ENCODE measurements at places on chromosomes 1 and 21.

DNA sequence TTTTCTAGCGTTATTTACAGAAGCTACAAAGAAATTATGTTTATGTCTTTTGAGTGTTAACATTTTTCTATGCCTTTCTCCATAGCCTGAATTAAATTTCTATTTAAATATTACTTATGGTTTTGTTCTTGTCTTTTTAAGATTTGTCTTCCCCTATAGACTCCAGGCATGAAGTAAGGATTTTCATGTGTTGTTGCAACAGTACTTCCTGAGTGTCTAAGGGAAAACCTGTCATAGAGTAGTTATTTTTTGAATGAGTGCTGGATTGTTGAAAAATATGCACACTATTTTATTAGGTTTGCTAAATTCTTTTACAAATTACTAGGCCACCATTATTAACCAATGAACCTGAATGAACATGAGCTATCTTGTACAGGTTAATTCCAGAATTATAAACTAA, 27.1 kb downstream of the SAMSN1 start:
- DNase-seq, result no peak

DNA sequence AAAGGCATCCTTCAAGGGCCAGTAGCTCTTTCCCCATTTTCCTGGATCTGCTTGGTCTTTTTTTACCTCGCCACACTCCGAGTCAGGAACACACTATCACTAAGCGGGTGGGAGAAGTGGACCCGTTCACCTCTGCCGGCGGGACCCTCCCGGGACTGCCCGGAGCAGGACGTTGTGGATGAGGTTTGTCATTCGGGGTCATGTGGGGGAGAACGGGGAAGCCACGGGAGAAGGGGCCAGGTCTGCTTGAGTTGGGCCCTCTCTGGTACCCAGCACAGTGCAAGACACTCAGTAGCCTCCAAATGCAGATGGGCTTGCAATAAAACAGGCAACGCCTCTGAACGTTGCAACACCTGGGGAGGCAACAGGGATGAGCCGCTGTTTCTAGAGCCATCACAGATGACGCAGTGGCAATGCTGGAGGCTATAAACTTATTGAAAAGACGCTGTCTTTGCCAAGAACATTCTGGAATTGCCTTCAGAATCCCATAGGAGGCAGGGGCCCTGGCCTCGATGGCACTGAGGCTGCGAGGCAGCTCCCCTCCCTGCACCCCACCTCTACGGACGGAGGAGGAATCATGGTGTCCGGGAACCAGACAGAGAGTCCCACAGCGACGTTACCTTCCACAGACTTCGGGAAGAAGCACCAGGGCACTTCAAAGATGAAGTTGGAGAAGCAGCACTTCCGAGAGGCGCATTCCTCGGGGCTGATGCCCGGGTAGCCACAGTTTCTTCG, 3.8 kb downstream of the TFF2 start:
- no peak for DNase-seq

DNA sequence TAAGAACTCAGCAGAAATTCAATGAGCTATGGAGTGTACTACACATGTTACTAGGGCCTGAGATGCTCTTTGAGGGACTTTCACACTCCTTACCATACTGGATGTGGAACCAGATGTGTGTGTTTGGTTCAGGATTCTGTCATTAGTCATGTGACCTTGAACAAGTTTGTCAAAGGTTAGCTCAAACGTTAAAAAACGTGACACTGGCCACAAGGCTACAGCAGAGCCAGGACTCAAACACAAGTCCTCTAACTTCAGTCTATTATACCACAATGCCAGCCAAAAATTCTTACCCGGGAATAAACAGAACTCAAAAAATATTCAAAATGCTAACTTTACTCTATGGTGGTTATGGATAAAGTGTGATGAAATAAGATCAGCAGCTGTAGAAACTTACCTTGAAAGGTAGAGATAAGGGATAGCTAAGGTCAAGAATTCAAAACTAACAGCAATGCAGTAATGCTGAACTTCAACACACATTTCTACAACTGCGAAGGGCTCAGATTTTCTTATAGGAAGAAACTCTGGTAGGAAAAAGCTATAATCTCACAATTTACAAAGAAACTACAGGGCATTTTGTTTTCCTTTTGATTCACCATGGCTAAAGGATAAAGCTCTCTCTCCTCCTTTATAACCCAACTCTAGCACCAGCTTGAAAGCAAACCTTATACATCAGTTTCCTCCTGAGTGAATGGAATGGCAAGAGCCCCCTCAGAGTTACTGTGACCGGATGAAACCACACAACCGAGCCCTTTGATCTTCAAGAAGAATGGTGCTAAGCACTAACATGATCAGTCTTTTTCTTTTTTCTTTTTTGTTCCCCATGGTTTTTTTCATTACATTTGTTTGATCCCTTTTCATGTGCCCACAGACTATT, 233.9 kb downstream of the SLC45A1 start:
- no peak for DNase-seq

- DNase-seq, result peak; percentile 61
These were observed 23.1 kb upstream of the C1orf198 start for GRCh38 chr1:230891413-230891812.

- DNase-seq, result no peak
These were observed 24.2 kb downstream of the PCAT6 start for GRCh38 chr1:202834771-202835547.

- DNase-seq, result no peak
These were observed 20.5 kb downstream of the COL6A1 start for GRCh38 chr21:46001821-46002681.

DNA sequence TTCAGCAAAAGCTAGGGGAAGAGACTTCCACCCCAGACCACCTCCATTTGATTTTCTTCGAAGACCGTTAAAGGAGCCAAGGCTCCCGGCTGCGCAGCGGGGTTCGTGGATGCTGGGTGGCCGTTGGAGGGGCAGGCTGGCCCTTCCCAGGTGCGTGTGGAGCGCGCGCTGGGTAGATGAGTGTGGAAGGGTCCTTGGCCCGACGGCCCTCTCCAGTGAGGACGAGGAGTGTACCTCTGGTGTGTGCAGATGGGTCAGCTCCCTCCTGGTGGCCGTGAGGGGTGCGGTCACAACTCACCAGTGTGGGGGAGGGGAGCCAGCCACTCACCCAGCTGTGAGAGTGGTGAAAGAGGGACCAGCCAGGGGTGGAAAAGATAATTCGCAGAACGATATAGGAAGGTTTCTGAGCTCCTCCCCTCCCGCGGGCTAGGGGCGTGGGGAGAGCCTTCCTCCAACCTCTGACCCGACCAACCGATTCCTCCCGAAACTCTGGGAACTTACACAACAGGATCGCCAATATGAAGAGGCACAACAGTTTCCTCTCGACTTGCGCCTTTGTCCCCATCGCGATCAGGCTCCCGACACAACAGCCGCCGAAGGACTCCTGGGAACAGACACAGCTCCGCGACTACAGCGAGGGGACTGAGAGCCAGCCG, at the start of gene F11R:
TSS of gene F11R (minus strand) at position 644 of the 656 bp plus-strand sequence. CDS start at position 565, 79 bp downstream.
- peak; percentile 52 for DNase-seq

DNA sequence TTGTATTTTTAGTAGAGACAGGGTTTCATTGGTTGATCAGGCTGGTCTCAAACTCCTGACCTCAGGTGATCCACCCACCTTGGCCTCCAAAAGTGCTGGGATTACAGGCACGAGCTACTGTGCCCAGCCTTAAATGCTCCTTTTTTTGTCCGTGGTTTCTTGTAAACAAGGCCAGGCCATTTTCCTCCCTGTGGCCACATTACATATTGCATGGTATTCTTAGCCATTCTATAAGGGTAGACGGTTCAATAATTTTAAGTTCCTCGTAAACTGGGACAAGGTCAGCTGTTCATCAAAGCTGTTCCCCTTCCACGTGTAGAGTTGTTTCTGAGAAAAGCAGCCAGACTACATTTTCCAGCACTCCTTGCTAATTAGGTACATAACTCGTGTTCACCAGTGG, 10.3 kb upstream of the LUZP1 start:
- no peak for DNase-seq

DNA sequence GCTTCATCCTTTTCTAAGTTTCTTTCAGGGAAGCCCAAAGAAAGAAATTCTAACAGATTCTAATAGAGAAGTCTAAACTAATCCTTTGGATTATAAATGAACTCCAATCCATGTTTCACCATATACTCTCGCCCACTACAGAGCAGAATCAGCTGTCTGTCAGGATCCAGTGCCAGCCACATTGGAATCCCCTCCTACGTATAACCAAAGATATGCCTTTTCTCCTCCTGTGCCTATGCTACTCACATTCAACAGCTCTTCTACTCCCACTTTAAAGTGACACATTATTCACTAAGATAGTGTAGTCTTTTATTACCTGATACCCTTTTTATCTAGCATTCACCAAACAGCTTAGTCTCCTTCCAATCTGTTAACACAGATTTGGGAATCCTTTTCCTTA, 3.1 kb downstream of the ETV3 start:
- no peak for DNase-seq

DNA sequence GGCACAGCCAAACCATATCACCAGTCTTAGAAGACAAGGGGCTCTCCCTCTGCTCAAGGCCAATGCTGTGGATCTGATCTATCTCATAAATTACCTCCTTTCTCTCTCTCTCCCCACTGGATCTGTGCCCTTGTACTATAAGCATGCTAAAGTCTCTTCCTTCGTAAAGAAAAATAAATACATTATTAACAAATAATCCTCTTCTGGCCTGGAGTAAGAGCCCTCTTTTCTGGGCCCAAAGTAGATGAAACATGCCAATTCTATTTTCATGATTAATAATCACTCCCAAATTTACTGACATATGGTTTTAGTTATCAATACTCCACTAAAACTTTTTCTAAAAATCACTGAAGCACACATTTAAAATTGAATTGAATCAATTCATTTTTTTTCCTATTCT, 889.7 kb downstream of the ADGRL2 start:
- no peak for DNase-seq

DNA sequence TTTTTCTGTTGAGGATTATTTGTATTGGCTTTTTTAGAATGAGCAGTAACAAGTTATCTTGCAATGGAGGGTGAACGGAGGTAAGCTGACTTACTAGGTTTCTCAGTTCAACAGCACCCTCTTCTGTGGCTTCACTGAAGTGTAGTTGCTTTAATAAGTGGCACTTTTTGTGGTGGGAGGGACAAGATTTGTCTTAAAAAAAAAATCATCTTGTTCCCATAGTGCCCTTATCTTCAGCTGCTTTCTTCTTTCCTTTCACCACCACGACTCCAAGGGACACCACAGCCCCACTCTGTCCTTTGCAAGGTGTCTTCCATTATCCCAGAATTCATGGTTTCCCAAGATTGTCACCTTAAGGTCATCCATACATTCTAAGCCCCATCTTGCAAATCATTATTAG, 92.9 kb downstream of the PIGK start:
- DNase-seq, result peak; percentile 69

- no peak for DNase-seq
These were observed 36.0 kb upstream of the GPR37L1 start for GRCh38 chr1:202086579-202087350.

DNA sequence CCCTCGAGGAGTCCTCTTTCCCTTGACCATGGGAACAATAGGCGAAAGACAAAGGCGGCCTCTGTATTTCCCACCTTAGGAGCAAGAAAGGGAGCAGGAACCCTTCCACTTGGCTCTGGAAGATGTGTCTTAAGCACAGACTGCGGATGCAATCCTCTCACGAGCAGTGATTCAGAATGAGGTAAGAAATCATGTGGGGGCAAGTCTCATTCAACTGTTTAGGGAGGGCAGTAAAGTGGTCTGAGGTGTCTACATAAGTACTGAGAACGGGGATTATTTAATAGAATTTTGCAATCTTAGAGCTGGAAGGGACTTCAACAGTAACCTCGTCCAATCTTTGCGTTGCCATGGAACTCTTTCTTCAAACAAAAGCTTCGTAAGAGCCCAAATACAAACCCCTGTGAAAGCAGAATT, 1.6 kb upstream of the DYRK3 start:
- peak; percentile 74 for DNase-seq

GRCh38 chr1:244839656-244840055, 4.2 kb downstream of the COX20 start:
- peak; percentile 50 for DNase-seq

DNA sequence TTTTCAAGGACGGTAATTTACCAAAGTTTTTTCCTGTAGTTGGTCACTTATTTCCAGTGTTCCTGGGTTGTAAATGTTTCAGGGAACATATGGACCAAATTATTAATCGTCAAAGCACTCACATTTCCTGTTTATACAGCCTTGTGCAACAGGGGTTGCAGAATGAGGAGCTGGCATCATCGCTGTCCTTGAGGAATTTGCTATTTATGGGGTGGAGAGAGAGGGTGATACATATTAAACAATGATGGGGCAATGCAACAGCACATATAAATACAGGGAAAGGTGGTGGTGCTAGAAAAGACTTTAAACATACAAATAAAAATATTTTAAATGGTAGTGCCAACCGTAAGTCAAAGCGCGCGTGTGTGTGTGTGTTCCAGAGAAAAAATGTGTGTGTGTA, 369.8 kb downstream of the NPHP4 start:
- no peak for DNase-seq

Measured in M059J (cell line).